ENCODE measurements at places on chromosomes 4 and X. TPM values are rescaled to one million over a fixed set of nuclear protein-coding genes. Genes with fewer than 3 reads are reported as not detected.

Gene TRIM75
- total RNA-seq, result not detected

Gene COX7B
- 103 TPM for total RNA-seq

Gene HERC3
- 101 TPM for total RNA-seq

Gene GPM6B
- total RNA-seq, result not detected

Gene ARX
- not detected for total RNA-seq

Gene CLIC2
- total RNA-seq, result 2.1 TPM

Gene DMP1
- total RNA-seq, result not detected

Gene S100G
- total RNA-seq, result not detected

Gene TMEM144
- total RNA-seq, result 0.51 TPM

Gene PRR27
- not detected for total RNA-seq

Gene HMGN5
- total RNA-seq, result 2.5 TPM

Gene TCEAL7
- total RNA-seq, result not detected

Gene SPANXA1
- total RNA-seq, result not detected

Gene APLN
- total RNA-seq, result not detected

Gene PAGE4
- total RNA-seq, result not detected

Gene BBS7
- total RNA-seq, result 14.7 TPM

Gene TMEM47
- not detected for total RNA-seq

Gene KLHL13
- total RNA-seq, result 0.85 TPM

Gene HPGDS
- 2.3 TPM for total RNA-seq
